ENCODE measurements at places on chromosomes 6 and 20. TPM values are rescaled to one million over a fixed set of nuclear protein-coding genes. Genes with fewer than 3 reads are reported as not detected.
A peak's percentile ranks its signal among the peaks of the same experiment; 100 is the strongest.

GRCh38 chr6:147710890-147711289 lies 202.4 kb downstream of the SAMD5 start:
- DNase-seq: no peak
- no peak overlapping the region for H3K4me3 ChIP-seq
- H3K4me1 ChIP-seq: no peaks in the 10 kb centered on the region
- no peaks in the 10 kb centered on the region for H3K27me3 ChIP-seq
- H3K36me3 ChIP-seq: no peaks in the 10 kb centered on the region

- DNase-seq: no peak
- no peak overlapping the region for H3K4me3 ChIP-seq
- H3K27me3 ChIP-seq: 0 out of 3 replicates have a peak, but pooled peaks cover 6% of the 10 kb centered on the region
- H3K27ac ChIP-seq: no peak overlapping the region
- no peaks in the 10 kb centered on the region for H3K36me3 ChIP-seq
- no peaks in the 10 kb centered on the region for H3K4me1 ChIP-seq
Measured at GRCh38 chr6:27422651-27423332, 34.2 kb downstream of the ZNF391 start.

DNA sequence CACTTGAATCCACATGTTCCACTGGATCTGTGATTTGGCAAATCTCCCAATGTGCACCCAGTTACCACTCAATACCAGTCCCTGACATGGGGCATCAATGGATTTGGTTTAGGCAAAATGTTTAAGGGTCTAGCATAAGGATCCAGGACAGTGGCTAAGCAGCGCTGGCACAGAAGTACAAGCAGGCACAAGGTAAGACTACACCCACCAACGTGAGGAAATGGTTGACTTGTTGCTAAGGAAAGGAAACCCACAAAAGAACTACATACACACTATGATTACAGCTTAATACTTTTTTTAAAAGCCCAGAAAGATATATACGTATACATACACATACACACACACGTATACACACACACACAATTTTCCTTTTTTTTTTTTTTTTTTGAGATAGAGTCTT lies 79.0 kb downstream of the DNAAF9 start:
- H3K4me3 ChIP-seq: no peak overlapping the region
- H3K36me3 ChIP-seq: peaks cover 36% of the 10 kb centered on the region
- H3K4me1 ChIP-seq: no peaks in the 10 kb centered on the region
- no peaks in the 10 kb centered on the region for H3K27me3 ChIP-seq
- no peak for DNase-seq

- DNase-seq: no peak
- H3K4me3 ChIP-seq: no peak overlapping the region
- no peaks in the 10 kb centered on the region for H3K27me3 ChIP-seq
- no peak overlapping the region for H3K27ac ChIP-seq
Measured at GRCh38 chr20:12180107-12180661, 262.5 kb downstream of the BTBD3 start.

- no peaks in the 10 kb centered on the region for H3K27me3 ChIP-seq
- H3K27ac ChIP-seq: no peak overlapping the region
- peak; percentile 33 for DNase-seq
Measured at GRCh38 chr6:52049252-52050050, 38.0 kb downstream of the PKHD1 start.

DNA sequence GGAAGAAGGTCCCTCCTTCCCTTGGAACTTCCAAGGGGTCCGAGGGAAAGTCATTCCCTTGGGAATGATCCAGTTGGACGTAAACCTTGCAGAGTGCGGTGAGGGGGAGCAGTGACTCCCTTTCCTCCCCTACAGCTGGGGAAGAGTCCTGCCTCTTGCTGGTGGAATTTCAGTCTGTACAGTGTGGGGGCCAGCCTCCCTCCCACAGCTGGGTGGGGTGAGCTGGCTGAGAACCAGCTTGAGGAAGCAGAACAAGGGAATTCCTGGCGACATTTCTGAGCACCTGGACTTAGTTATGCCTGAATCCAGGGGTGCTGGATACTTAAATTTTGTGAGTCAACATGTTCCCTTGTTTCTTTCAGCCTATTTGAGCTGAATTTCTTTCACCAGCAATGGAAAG lies 152.0 kb downstream of the ANKRD60 start:
- H3K4me3 ChIP-seq: no peak overlapping the region
- no peak for DNase-seq
- no peaks in the 10 kb centered on the region for H3K36me3 ChIP-seq
- no peaks in the 10 kb centered on the region for H3K4me1 ChIP-seq
- no peak overlapping the region for H3K27ac ChIP-seq
- peaks cover 21% of the 10 kb centered on the region for H3K27me3 ChIP-seq

- DNase-seq: no peak
- no peaks in the 10 kb centered on the region for H3K36me3 ChIP-seq
Measured at GRCh38 chr6:90429713-90430112, 133.1 kb upstream of the BACH2 start.

DNA sequence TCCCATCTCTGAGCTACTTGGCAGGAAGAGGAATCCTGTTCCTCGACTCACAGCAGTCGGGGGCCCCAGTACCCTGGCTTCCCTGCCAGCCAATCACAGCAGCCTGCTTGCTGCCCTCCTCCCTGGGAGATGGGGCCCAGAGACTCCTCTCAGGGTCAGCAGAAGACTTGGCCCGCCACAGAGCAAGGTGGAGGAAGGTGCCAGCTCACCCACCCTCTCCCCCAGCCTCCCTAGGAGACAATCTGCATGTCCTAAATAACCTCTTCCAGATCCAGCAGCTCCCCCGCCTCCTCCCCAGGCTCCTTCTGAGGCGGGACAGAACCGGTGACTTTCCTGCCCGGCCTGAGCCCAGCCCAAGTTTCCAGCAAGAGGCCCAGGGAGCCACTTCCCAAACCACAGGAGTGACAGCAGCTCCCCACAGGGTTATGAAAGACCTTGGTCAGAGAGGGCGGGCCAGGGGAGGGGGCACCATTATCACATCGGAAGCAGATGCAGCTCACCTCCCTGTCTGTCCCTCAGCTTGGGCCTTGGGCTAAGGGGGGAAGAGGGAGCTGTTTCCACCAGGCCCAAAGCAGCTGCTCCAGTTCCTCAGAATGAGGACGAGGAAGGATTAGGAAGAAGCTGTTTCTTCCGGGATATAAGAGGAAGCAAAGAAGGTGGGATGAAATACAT lies 2.3 kb downstream of the CCND3 start:
- peaks cover 39% of the 10 kb centered on the region for H3K4me1 ChIP-seq
- H3K27ac ChIP-seq: no peak overlapping the region
- no peak overlapping the region for H3K4me3 ChIP-seq
- peaks cover 2% of the 10 kb centered on the region for H3K36me3 ChIP-seq
- H3K27me3 ChIP-seq: no peaks in the 10 kb centered on the region

DNA sequence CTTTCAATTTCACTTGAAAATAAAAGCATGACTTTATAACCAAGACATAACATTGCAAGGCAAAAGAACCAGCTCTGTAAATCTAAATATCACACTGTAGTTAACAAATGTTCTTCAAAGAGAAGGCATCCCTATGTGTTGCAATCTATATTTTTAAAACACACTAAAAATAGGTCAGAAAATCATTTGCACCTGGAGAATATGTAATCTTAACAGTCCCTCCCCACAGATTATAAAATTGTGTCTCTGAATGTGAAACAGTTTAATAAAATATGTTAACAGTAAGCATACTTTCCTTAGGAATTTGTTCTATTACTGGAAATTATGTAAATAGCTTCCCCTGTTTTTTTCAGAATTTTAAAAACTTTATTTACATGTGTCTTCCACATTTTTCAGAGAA lies 351.9 kb downstream of the COL12A1 start:
- H3K27me3 ChIP-seq: no peaks in the 10 kb centered on the region
- H3K4me1 ChIP-seq: no peaks in the 10 kb centered on the region
- no peak overlapping the region for H3K27ac ChIP-seq
- DNase-seq: no peak
- H3K4me3 ChIP-seq: no peak overlapping the region
- H3K36me3 ChIP-seq: no peaks in the 10 kb centered on the region

- peaks cover 61% of the 10 kb centered on the region for H3K4me1 ChIP-seq
- no peak overlapping the region for H3K4me3 ChIP-seq
- peak; percentile 51 for DNase-seq
Measured at GRCh38 chr6:53811082-53811481, 16.3 kb downstream of the LRRC1 start.

- H3K27me3 ChIP-seq: no peaks in the 10 kb centered on the region
- no peak overlapping the region for H3K4me3 ChIP-seq
- no peak for DNase-seq
- H3K4me1 ChIP-seq: no peaks in the 10 kb centered on the region
Measured at GRCh38 chr6:89859744-89860143, 30.1 kb downstream of the CASP8AP2 start.

DNA sequence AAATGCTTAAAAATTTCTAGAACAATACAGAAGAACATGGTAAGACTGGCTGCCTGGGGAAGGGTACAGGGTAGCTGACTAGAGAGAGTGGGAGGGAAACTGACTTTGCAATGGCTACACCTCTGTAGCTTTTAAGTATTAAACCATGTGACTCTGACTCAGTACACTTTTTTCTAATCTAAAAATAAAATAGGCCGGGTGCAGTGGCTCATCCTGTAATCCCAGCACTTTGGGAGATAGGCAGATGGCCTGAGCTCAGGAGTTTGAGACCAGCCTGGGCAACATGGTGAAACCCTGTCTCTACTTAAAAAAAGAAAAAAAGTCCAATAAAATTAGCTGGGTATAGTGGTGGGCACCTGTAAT lies 18.5 kb downstream of the ATP9A start:
- no peaks in the 10 kb centered on the region for H3K27me3 ChIP-seq
- no peak for DNase-seq
- H3K4me1 ChIP-seq: peaks cover 86% of the 10 kb centered on the region
- H3K4me3 ChIP-seq: no peak overlapping the region
- H3K27ac ChIP-seq: peak overlapping the region; percentile 60
- 0 out of 2 replicates have a peak, but pooled peaks cover 2% of the 10 kb centered on the region for H3K36me3 ChIP-seq

DNA sequence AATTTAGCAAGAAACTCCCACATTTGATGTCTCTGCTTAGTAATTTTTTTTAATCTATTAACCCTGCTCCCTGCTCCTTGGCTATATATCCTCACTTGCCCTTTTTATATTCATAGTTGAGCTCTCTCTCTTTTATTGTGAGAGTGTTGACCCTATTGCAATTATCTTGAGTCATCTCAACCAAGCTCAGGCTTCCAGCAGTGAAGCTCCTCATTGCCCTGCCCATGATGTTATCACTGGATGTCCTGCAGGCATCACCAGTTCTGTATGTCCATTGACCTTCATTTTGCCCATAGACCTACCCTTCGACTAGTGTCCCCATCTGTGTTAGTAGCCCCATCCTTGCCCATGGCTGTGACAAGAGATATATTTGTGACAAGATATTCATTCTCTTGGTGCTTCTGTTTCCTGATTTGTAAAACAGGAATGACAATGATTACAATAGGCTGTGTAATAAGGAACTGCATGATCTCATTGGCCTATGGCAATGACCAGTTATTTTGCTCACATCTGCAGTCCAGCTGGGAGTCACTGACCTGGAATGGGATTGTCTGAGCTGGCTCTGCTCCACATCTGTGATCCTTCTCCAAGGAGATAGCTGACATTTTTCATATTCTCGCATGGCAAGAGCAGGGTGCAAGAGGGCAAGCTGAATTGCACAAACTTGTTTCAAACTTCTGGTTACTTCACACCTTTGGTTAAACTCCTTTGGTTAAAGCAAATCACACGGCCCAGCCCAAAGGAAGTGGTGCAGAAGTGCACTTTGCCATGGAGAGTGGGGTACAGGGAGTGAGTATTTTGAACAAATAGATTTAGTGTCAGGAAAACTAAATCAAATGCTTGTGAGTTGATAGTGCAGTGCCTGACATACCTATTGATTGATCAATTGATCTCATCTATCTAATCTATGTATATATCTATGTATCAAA lies 47.7 kb upstream of the CST5 start:
- H3K27ac ChIP-seq: no peak overlapping the region
- H3K4me1 ChIP-seq: no peaks in the 10 kb centered on the region
- no peaks in the 10 kb centered on the region for H3K36me3 ChIP-seq
- no peak for DNase-seq
- H3K4me3 ChIP-seq: no peak overlapping the region
- peaks cover 6% of the 10 kb centered on the region for H3K27me3 ChIP-seq

DNA sequence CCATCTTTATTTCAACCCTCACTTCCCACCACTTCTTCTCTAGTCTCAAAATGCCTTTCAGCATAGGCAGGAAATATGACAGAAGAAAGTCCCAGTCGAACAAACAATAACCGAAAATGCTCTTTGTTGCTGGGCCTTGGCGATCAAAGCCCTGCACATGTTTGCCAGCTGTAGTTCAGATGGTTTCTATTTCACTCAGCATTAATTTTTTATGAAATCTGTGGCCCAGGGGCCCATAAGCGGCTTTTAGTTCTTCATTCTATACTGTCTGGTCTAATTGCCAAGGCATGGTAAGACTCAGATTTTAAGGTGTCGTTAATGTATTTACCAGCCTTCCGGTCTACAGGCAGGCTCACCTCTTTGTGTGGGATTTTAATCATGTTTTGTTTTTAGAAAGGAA lies 10.9 kb upstream of the F13A1 start:
- no peaks in the 10 kb centered on the region for H3K4me1 ChIP-seq
- H3K4me3 ChIP-seq: no peak overlapping the region
- H3K27ac ChIP-seq: no peak overlapping the region

DNA sequence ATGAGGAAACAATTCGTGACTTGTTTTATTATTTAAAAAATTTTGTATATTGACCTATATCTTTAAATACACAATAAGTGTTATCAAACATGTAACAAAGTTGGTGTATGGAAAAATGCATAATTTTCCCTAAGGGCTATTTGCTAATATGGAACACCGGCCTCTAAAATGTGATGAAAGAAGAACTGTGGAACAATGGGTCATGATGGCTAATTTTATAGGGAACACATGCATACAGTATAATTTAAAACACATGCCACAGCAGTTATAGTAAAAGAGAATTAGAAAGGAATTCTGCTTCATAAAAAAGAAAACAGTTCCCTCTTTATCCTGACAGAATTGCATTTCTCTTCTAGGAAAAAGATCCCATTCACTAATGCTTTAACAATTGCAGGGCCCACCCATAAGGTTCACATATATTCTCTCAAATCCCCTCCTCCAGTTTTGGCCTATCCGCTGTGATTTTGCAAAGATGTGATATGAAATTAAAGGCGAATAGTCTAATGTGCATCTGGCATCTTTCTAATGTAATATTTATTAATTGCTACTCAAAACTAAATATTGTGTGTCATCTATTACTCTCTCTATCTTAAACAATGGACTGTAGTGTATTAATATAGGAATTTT lies 628.1 kb upstream of the CITED2 start:
- no peak for DNase-seq
- no peak overlapping the region for H3K27ac ChIP-seq
- H3K4me3 ChIP-seq: no peak overlapping the region
- H3K27me3 ChIP-seq: no peaks in the 10 kb centered on the region
- H3K36me3 ChIP-seq: no peaks in the 10 kb centered on the region

GRCh38 chr6:35401514-35401913 lies 50.6 kb upstream of the FANCE start:
- no peaks in the 10 kb centered on the region for H3K27me3 ChIP-seq
- H3K4me1 ChIP-seq: peaks cover 57% of the 10 kb centered on the region
- H3K27ac ChIP-seq: no peak overlapping the region
- no peaks in the 10 kb centered on the region for H3K36me3 ChIP-seq

The PKHD1 gene
- 0.10 TPM for total RNA-seq

The QKI gene
- 136 TPM for total RNA-seq

The KCNK15 gene
- total RNA-seq: not detected

The EYA4 gene
- total RNA-seq: not detected

The GSTA3 gene
- not detected for total RNA-seq
